ENCODE measurements at places on chromosomes 7 and 10.

DNA sequence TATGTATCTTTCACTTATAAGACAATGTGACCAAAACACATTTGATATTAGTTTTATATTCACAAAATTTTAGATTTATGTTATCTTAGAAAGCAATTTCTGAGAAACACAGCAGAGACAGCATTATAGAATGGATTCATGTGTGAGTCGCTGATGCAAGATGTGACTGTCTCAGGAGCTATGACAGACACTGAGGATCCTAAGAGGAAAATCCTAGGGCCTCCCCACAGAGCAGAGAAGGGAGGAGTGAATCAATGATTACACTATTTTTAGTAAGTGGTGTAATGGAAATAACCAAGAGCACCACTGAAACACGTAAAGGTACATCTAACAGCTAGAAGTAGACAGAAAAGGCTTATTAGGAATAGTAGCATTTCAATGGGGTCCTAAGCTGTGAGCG is 204.0 kb upstream of the PTN start:
- no peak for DNase-seq

GRCh38 chr10:86411281-86411841 is 44.8 kb upstream of the GRID1 start:
- DNase-seq = no peak

DNA sequence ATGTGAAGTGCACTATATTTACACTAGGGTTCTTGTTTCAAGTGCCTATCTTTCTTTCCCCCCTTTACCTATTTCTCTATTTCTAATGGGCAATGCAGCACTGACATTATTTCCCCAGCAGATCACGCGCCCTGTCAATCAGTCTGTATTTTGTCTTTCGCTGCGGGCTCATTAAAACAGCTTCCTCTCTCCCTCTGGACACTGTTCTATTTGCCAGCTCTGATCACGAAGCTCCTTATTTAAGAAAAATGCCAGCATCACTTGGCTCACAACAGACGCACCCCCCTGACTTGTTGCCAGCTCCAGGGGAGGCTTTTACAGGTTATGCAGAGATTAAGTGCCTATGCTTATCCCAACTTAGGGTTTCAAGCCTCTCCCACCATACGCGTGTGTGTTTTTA is 78.5 kb downstream of the EBF3 start:
- DNase-seq = no peak

DNA sequence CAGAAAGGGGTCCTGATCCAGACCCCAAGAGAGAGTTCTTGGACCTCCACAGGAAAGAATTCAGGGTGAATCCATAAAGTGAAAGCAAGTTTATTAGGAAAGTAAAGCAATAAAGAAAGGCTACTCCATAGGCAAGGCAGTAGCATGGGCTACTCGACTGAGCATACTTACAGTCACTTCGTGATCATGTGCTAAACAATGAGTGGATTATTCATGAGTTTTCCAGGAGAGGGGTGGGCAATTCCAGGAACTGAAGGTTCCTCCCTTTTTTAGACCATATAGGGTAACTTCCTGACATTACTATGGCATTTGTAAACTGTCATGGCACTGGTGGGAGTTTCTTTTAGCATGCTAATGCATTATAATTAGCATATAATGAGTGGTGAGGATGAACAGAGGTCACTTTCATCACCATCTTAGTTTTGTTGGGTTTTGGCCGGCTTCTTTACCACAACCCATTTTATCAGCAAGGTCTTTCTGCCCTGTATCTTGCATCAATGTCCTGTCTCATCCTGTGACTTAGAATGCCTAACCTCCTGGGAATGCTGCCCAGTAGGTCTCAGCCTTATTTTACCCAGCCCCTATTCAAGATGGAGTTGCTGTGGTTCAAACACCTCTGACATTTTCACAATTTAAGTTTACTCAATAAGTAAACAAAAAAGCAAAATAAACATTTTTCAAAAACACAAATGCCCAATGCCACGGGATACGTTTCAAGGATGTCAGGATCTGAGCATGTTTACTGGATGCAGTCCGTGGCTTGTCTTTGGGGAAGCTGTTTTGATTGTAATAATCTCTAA is 37.0 kb downstream of the ALOX5 start:
- no peak for DNase-seq

DNA sequence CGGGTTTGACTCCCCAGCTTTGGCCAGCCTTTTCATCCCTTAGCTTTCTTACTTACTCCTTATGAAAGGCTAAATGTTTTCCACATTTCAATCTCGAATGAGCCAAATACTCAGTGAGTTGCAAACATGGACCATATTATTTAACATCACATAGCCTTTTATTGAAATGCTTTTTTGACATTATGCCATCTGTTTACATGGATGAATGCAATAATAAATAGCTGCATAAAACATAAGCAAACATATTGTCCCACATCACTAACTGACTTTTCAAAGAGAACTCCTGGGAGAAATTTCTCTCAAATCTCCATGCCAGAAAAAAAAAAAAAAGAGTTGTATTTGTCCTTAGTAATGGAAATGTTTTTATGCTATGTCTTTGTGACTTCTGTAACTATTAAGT is 134.9 kb downstream of the LSMEM1 start:
- no peak for DNase-seq

DNA sequence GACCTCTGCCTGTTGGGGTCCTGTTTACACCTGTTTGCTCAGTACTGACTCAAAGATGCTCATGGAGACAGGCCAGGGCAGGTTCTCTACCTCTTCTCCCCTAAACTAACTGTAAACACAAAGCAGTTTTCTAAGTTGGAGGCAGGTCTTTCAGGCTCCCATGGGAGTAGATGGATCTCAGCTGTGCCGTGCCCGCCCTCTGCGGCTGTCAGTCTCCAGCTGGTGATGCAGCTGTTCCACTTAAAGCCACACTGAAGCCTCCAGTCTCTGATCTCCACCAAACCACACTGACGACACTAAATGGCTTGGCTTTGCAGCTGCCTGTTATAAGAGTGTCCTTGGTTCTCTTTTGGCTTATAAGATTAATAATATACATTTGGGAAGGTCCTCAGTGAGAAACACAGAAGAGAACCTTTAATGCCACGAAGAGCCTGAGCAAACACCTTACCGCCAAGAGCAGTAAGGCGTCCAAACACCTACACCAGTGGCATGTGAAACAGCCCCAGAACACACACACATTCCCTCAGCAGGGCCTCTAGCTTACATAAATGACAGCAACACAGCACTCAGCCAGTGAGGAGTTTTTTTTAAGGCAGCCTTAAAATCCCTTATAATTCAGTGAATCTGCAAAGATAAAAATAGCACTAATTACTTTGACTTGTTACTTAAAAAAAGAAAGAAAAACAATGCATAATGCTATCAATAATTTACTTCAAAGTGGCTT is 60.4 kb upstream of the KCNIP2 start:
- no peak for DNase-seq

DNA sequence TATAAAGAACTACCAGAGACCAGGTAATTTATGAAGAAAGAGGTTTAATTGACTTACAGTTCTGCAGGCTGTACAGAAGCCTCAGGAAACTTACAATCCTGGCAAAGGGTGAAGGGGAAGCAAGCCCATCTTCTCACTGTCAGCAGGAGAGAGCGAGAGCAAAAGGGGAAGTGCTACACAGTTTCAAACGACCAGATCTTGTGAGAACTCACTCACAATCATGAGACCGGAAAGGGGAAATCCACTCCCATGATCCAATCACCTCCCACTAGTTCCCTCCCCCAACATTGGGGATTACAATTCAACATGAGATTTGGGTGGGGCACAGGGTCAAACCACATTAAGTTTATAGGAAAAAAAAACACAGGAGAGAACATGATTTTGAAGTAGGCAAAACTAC is 222.1 kb upstream of the SHH start:
- no peak for DNase-seq

- DNase-seq = no peak
Observed at GRCh38 chr10:66006411-66006810, 919.4 kb upstream of the LRRTM3 start.

DNA sequence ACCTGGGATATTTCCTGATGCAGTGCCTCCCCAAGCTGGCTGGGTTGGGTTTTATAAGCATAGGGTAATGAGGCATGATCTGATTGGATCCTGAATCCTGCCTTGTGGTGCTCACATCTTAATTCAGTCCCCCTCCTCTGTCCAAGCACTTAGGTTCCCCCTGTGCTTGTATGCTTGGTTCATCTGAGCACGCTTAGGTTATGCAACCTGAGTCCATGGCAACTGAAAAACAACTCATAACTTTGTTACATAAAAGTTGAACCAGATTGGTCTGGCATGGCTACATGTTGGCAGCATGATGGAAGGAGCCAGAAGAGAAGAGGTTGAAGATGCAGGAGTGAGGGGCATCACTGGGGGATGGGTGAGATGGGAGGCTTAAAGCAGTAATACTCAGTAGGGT is 57.3 kb upstream of the OSBPL3 start:
- no peak for DNase-seq

- no peak for DNase-seq
Observed at GRCh38 chr7:101302641-101303101, 18.9 kb downstream of the IFT22 start.

DNA sequence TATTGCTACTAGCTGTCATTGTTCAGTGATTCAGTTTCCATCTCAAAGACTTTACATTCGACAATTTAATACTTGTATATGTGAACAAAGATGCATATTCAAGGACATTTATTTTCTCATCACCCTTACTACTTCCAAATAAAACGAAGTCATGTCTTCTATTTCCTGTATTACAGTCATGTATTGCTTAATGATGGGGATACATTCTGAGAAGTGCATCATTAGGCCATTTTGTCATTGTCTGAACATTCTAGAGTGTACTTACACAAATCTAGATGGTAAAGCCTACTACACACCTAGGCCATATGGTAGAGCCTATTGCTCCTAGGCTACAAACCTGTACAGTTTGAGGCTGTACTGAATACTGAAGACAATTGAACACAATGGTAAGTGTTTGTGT is 6.5 kb downstream of the C10orf95 start:
- no peak for DNase-seq

DNA sequence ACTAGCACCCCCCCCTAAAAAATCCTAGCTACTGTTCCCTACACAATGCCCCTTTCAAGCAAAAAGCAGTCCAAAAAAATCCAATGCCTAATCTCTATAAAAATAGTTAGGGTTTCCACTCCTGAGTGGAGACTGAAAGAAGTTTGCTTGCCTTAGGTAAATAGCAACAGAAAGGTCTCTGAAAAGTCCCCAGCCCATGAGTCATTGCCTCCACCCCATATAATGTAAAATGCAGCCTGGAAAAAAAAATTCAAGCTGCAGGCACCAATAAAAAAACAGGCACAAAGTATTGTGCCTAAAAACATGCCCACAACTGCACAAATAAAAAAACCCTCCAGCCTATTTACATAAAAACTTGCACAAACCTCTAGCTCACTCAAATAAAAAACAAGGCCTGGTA is 47.5 kb downstream of the ZNF680 start:
- DNase-seq = peak; percentile 26

GRCh38 chr7:115217373-115217772 is 295.5 kb downstream of the MDFIC start:
- no peak for DNase-seq

- DNase-seq = no peak
Observed at GRCh38 chr7:127928852-127929251, 102.4 kb downstream of the LRRC4 start.

DNA sequence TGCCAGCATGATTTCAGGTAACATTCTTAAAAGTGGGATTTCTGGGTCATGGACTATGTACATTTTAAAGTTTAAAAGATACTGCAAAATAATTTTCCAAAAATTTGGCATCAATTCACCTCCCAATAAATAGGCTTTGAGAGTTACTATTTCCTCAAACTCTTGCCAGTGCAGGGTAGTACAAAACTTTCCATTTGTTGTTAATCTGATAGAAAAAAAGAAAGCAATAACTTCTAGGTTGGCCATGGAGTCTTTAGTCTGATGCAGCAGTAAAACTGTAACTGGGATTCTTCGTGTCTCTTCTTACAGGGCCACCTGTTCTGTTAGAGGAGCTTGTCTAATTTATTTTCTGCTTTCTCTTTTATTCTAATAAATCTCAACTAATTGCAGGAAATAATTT is 241.1 kb downstream of the MAGI2 start:
- DNase-seq = no peak

DNA sequence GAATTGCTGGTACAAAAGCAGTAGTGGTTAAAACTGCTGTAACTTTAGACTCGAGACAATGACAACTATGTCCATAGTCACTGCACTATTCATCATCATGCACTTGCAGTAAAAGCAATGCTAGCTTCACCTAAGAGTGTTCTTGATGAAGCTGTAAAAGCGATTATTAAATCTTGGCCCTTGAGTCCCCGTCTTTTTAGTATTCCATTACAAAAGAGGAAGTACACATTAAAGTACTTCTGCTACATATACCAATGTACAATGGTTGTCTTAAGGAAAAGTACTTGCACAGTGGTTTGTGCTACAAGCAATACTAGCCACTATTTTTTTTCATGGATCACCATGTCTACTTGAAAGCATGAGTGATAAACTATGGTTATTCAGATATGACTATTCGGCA is 78.3 kb downstream of the ATAD1 start:
- no peak for DNase-seq

DNA sequence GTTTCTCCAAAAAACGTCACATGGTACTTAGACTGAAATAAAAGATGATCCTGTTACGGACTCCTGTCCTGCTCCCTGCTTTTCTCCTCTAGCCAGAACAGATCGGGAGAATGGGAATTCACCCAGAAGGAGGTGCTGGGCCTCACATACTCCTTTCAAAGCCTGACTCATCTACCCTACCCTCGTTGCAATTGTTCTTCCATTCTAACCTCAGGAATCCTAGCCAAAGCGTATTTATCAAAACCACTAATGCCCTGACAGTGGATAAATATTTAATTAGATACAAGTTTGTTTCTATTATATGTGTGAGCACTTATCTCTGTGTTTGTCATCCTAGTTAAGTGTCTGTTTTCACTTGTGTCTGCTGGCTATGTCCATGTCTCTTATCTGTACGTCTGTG is 21.7 kb downstream of the ZCWPW1 start:
- no peak for DNase-seq

DNA sequence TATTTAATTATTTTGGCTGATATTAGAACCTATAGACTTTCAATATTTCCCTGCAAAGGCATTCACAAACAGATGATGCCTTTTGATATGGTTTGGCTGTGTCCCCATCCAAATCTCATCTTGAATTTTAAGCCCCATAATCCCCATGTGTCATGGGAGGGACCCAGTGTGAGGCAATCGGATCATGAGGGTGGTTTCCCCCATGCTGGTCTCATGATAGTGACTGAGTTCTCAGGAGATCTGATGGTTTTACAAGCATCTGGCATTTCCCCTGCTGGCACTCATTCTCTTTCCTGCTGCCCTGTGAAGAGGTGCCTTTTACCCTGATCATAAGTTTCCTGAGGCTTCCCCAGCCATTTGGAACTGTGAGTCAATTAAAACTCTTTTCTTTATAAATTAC is 9.3 kb upstream of the PNLIPRP3 start:
- no peak for DNase-seq

DNA sequence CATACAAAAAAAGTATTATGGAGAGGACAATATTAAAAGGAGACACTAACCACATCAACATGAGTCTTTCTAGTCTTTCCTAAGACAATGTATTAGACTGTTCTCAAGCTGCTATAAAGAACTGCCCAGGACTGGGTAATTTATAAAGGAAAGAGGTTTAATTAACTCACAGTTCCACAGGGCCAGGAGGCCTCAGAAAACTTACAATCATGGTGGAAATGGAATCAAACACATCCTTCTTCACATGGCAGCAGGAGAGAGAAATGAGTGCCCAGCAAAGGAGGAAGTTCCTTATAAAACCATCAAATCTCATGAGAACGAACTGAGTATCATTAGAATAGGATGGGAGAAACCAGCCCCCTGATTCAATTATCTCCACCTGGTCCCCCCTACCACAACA is 25.7 kb downstream of the CACNA2D1 start:
- DNase-seq = no peak

GRCh38 chr7:129530795-129531391 is 28.6 kb downstream of the SMKR1 start:
- DNase-seq = no peak

- DNase-seq = no peak
Observed at GRCh38 chr7:121153995-121154394, 165.5 kb downstream of the CPED1 start.

All from T47D (cell line).